ENCODE measurements at places on chromosomes 6 and 20. TPM values are rescaled to one million over a fixed set of nuclear protein-coding genes. Genes with fewer than 3 reads are reported as not detected.

GRCh38 chr6:161233986-161234661, 39.7 kb downstream of the AGPAT4 start:
- DNase-seq: peak; percentile 66

DNA sequence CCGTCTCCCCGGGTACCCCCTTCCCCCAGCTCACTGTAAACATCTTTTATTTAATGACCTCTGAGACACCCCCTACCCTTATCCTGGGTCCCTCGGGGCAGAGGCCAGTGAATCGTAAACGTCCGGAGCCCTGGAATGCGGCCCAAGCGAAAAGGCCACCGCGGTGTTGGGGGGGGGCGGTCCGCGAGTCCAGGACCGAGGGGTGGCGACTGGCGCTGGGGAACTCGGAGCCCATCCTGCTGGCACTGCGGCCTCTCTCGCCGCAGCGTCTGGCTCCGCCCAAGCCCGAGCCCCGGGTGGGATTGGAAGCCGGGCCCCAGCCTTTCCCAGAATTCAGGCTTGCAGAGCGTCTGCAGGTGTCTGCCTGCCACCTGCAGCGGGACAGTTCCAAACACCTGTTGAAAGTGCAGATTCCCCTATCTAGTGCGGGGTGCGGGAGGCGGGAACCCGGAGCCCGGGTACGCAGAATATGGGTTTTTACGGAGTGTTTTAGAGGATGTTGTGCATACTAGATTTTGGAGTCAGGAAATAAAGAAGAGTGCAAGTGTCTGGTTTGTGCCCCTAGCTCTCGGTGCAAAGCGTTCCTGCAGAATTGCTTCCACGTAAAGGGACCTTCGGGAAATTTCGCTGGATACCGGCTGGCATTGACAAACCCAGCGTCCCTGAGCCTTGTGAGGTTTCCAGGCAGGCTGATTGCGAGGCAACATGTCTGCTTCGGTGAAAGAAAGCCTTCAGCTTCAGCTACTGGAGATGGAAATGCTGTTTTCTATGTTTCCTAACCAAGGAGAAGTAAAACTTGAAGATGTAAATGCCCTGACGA, 800 bp downstream of the RWDD2A start:
- no peak for DNase-seq

DNA sequence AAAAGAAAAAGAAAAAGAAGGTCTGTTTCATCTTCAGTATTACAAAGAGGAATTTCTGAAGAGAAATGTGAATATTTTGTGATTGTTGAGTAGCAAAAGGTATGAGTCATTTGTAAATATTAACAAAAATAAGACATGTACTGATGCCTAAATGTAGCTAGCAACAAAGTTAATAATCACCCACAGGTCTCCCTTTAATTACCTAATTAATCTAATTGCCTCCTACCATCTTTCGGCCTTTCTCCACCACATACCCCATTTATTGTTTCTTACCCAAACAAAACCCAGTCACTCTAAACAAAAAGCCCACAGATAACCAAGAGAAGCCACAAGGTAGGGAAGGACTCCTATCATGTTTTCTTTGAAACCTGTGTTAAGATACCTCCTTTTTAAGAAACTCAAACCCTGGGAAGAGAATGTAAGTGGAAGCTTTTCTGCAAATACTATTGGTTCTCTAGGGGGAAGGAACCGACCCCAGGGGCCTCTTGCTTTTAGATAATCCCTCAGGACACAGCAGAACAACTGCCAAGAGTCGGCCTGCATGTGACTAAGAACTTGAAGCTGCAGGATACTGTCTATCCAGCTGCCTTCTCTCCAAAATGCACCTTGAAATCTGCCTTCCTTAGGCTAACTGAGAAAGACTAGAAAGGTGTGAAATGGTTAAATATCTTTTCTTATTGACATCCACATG, 16.1 kb upstream of the STK38 start:
- DNase-seq: no peak

GRCh38 chr6:95321126-95321525, 256.2 kb upstream of the MANEA start:
- DNase-seq: peak; percentile 25

DNA sequence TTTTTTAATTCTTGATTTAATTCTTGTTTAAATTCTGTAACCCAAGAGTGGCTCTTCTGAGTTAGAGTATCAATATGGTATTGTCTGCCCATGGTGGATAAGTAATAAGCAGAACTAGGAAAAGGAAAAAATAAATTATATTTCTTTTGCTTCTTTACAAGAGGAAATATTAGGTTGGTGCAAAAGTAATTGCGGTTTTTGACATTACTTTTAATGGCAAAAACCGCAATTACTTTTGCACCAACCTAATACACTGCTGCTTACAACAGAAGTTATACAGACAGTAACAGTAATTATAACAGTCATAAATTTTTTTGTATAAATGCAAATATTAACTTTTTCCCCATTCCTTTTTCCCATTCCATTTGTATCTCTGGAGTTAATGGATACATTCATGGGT, 65.6 kb downstream of the HS3ST5 start:
- DNase-seq: no peak

DNA sequence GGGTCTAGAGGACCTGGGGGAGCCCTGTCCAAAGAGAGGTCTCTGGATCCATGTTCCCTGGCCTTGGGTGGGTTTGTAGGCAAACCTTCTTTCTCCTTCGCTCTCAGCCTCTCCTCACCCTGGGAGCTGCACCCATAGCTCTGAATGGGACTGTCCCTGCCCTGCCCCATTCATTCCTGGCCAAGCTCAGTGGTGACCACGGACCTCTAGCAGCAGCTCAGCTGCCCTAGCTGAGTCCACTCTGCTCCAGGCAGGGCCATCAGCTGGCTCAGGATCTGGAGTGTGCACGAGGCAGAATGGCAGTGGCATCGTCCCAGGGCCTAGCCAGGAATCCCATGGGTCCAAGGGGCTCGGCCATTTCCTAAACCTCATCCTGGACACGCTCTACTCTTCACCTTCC, 5.3 kb downstream of the ULBP3 start:
- no peak for DNase-seq

DNA sequence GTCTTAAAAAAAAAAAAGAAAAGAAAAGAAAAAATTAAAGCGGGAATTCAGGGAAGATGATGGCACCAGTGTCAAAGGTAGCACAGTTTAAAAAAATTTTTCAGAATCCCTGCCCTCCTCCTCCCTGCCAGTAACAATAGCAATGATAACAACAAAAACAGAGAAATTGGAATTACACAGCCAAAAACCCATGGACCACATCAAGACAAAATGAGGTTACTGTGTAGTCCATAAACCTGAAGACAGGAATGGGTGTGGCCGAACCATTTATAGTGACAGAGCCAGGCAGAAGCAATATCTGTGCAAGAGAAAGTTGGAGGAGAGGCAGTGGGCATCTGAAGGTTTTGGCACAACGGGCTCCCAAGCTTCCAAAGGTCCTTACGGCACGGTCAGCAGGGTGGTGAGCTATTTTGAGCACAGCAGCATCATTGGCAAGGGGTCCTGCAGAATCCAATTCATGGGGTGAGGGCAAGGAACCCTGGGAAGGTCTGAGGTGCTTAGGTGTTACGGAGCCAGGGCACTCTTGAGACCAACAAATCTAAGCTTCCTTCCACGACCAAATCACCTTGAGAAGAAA, 202.3 kb downstream of the GMPR start:
- DNase-seq: no peak

DNA sequence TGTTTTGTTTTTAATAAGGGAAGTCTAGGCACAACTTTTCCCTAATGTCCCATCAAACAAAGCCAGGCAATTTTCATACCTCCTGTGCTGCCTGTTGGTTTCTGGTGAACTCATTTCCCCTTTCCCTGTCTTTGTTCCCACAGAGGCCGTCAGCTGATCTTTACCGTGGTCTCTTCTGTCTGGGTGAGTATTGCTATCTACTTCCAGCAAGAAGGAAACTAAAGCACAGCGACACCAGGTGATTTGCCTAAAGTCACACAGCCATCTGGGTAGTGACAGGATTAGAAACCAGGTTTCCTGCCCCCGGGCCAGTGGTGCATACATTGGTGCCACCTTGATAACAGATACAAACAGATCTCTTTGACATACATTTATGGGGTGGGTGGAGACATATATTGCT, 59.6 kb downstream of the RAB44 start:
- no peak for DNase-seq

DNA sequence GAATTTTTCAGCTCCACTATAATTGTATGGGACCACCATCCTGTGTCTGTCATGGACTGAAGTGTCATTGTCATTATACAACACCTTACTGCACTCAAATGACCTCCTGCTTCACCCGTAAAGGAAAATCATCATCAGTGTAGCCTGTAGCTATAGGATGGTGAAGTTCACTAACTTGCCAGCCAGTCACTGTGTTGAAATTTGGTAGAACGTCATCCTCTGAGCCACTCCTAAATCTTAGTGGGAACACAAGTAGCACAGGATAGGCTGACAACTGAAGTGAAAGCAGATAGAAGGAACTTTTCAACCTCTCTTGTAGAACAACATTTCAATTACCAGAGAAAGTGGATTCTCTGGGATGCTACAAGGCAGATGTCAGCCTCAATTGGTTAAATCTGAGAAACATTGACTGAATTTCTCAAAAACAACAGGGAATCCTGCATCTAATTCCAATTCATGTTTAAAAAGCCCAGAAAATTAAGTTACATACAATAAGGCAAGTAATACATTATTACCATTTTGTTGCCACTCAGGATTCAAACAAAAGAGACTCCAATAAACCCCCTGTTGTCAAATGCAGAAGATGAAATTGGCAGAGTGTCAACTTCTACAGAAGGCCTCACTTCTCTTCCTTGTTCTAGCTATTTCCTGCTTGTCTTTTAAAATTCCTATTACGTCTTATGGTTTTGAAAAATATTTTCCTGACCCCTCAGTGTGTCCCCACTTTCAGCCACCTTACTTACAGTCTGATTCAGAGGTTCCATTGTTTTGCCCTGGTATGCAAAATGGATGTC, 647.9 kb upstream of the AGPAT4 start:
- no peak for DNase-seq

GRCh38 chr6:98323605-98324004, 510.8 kb upstream of the POU3F2 start:
- no peak for DNase-seq

- DNase-seq: peak; percentile 91
Observed at GRCh38 chr6:2952557-2953095, 18.7 kb downstream of the SERPINB6 start.

- peak; percentile 2 for DNase-seq
Observed at GRCh38 chr6:141105481-141105880, 1027.2 kb upstream of the GJE1 start.

GRCh38 chr20:59042151-59042795, at the start of gene PRELID3B:
TSS of gene PRELID3B (minus strand) at chr20:59042786. CDS start at chr20:59042730, 56 bp downstream.
- no peak for DNase-seq

DNA sequence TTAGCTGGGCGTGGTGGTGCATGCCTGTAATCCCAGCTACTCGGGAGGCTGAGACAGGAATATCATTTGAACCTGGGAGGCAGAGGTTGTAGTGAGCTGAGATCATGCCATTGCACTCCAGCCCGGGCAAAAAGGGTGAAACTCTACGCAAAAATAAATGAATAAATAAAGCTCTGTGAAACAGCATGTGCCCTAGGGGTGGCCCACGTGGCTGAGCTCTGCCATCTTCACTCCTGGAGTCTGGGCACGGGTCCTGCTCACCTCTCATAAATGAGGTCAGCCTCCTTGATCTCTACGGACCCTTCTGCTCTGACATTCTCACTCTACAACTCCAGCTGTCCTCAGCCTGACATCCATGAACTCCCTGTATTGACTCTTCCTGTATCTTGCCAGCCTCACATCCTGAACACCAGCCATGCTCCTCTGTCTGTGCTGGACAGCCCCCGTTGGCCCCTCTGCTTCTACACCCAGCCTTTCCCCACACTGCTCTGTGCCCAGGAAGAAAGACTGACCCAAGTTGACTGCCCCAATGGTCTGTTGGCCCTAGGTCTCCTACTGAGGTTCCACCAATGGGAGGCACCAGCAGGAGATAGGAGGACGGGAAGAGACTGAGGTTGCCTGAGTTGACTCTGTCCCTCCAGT, 21.9 kb downstream of the CPNE5 start:
- no peak for DNase-seq

DNA sequence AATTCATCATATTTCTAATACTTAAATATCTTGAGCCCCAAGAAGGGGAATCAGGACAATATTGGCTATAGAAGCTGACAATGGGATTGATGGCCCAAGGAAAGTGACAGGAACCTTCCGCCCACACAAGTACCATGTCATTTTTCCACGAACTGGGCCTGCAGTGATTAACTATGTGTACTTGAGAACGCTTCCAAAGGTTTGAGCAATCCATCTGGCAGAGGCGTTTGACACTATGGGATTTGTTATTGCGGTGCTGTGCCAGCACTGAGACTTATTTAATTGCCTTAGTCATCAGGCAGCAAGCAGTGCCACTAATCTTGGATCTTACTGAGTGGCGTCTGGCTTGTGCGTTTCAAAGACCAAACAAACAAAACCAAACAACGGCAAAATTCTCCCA, 135.6 kb upstream of the UST start:
- peak; percentile 71 for DNase-seq

The EMILIN3 gene
- total RNA-seq: not detected

The SLC22A7 gene
- total RNA-seq: not detected

The ADISSP gene
- total RNA-seq: 110 TPM
